ENCODE measurements at places on chromosomes 13 and 19.

DNA sequence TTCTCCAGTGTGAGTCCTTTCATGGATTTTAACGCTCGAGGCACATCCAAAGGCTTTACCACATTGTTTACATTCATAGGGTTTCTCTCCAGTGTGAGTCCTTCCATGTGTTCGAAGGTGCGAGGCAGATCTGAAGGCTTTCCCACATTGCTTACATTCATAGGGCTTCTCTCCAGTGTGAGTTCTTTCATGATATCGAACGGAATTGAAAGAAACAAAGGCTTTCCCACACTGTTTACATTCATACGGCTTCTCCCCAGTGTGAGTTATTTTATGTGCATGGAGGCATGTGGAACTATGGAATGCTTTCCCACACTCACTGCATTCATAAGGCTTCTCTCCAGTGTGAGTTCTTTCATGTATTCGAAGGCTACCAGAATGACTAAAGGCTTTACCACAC lies 5.2 kb upstream of the ZNF20 start:
- no peak for DNase-seq

GRCh38 chr13:20489185-20489820 lies 36.4 kb downstream of the CRYL1 start:
- DNase-seq = no peak

- DNase-seq = no peak
Observed at GRCh38 chr13:111342721-111343120, 22.3 kb downstream of the TEX29 start.

- DNase-seq = no peak
Observed at GRCh38 chr13:99329477-99329876, 22.3 kb upstream of the GPR183 start.

DNA sequence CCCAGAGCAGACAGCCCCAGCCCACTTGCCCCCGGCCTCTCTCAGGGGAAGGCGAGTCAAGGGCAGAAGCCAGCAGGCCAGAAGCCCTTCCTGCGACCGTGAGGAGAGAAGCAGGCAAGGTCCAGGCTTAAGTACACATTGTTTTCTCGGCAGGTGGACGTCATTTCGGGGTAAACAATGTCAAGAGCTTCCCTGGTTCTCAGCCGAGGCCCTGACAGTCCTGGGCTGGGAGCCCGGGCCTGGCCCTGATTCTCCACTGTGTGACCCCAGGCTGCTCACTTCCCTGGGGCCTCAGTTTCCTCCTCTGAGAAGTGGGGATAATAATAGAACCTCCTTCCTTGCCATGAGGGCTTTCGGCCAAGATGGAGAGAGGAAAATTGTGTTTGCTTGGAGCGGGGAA lies 19.4 kb downstream of the PLVAP start:
- no peak for DNase-seq

GRCh38 chr19:7655581-7655980 lies 13.3 kb upstream of the RETN start:
- DNase-seq = no peak
